Activated CD4-positive, CD25-positive, alpha-beta regulatory T cell treated with anti-CD3 and anti-CD28 coated beads, Interleukin-2, amount 50 U/mL, for 16 hours (primary cell): ENCODE measurements at places on chromosomes 1 and 21.
A peak's percentile ranks its signal among the peaks of the same experiment; 100 is the strongest.

GRCh38 chr1:54379555-54380289 lies 26.5 kb downstream of the SSBP3 start:
- no peak for DNase-seq

GRCh38 chr1:240312872-240313271 lies 221.2 kb downstream of the FMN2 start:
- DNase-seq, result no peak

DNA sequence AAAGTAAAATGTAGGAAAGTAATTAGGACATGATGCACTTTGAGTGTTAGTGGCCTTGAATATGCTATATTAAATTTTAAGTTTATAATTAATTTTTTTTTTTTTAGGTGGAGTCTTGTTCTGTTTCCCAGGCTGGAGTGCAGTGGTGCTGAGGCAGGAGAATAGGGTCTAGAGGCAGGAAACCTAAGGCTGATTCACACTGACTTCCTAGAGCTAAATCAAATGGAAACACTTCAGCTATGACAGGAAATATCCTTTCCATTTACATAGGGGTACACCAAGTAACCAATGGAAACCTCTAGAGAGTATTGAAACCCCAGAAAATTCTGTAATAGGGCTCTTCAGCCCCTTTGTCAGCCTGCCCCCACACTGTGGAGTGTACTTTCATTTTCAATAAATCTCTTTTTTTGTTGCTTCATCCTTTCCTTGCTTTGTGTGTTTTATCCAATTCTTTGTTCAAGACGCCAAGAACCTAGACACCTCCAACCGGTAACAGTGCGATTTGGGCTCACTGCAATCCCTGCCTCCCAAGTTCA lies 17.9 kb upstream of the THRAP3 start:
- no peak for DNase-seq

DNA sequence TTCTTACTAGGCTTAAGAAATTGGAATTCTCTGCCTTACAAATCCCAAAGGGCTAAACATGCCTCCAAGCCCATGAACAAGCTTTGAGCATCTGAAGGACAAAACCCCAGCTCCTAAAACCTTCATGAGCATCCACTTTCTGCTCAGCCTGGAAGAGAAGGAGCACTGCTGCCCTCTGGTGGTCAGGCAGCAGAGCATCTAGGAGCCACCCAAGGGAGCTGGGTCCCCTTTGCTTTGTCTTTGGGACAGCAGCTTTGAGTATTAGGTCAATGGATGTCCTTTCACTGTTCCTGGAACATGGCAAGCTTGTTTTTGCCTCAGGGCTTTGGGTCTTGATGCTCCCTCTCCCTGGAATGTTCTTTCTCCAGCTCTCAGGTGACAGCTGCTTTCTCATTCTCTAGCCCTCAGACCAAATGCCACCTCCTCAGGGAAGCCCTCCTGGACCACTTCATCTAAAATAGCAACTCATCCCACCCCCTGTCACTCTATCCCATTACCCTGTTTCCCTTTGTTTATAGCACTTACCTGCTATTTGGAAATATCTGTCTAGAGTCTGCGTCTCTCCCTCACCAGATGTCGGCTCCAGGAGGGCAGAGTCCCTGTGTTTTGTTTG lies 25.7 kb downstream of the RAB7B start:
- peak; percentile 46 for DNase-seq

- no peak for DNase-seq
These were observed 16.2 kb downstream of the MAP7D1 start for GRCh38 chr1:36172017-36172747.

GRCh38 chr1:14267991-14268390 lies 330.5 kb upstream of the KAZN start:
- DNase-seq, result no peak
